NCI-H1092 (cell line): ENCODE measurements at places on chromosomes 16 and 17.

DNA sequence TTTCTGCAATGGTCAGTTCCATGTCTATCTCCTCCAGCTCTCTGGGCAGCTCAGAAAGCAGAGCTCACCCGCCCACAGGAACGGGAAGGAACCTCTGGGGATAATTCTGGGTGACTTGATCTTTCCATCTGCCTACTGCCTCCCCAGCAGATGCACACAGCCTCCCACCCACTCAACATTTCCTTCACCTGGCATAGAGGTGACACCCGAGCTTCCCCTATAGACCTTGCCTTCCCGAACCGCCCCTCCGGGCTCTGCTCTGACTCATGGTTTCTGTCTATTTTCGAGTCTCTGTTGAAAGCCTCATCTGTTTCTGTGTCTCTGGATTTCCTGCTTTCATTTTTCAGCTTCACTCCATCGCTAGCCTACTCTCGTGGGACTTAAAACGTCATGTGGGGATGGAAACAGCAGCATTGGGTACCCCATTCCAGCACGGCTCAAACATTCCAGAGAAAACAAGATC is 11.4 kb downstream of the GGA3 start:
- no peak for DNase-seq

DNA sequence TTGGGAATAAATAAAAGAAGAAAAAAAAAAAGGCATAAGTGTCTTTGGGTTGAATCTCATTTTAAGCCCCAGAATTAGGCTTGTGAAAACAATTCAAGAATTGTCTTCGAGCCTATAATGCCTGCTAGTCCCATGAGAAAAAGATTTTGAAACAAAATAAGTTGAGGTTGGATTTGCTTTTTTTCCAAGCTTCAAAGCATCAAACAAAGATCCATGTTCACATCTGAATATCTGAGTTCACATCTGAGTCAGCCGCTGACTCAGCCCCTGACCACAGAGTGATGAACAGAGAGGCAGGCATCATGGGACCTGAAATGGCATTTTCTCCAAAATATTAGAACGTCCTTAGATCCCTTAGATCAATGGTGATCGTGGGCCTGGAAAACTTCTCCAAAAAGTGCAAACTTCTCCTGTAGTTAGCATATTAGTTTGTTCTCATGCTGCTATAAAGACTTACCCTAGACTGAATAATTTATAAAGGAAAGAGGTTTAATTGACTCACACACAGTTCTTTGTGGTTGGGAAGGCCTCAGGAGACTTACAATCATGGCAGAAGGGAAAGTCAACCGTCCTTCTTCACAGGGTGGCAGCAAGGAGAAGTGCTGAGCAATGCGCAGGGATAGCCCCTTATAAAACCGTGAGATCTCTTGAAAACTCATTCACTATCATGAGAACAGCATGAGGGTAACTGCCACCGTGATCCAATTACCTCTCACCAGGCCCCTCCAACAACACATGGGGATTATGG is 294.6 kb upstream of the HSBP1 start:
- no peak for DNase-seq

DNA sequence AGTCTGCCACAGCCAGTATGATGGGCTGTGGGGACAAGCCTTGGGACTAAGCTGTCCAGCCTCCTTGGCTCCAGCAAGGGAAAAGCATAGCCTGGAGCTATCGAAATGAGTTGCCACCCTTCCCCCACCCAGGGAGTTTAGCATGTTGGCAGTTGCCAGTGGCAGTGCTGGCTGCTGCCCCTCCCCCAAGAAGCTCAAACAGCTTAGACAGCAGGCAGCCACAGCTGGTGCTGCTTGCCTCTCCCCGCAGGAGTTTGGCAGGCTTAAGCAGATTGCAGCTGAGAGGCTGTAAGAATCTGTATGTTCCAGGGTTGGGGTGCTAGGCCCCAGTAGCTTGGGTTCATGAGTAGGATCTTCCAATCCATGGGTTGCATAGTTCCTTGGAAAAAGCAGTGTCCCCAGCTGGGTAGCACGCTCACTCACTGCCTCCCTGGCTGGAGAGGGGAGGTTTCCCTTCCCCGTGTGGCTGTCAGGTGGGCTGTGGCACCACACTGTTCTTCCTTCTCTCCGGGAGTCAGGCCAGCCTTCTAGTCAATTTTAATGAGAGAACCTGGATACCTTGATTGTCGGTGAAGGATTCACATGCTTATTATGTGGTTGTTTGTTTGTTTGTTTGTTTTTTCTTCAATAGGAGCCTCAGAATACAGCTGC is 506.1 kb downstream of the CDH11 start:
- no peak for DNase-seq

DNA sequence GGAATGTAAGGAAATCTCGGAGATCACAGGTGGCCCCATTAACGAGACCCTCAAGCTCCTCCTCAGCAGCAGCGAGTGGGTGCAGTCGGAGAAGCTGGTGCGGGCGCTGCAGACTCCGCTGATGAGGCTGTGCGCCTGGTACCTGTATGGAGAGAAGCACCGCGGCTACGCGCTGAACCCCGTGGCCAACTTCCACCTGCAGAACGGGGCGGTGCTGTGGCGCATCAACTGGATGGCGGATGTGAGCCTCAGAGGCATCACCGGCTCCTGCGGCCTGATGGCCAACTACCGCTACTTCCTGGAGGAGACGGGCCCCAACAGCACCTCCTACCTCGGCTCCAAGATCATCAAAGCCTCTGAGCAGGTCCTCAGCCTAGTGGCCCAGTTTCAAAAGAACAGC is 16.2 kb downstream of the MLYCD start:
- DNase-seq = no peak
